HCT116 (cell line): ENCODE measurements at places on chromosomes 16 and 17.

- no peaks in the 10 kb centered on the region for H3K4me1 ChIP-seq
- H3K27ac ChIP-seq, result no peak overlapping the region
- H3K27me3 ChIP-seq, result no peaks in the 10 kb centered on the region
- H3K36me3 ChIP-seq, result no peaks in the 10 kb centered on the region
- H3K4me3 ChIP-seq, result no peak overlapping the region
Measured at GRCh38 chr16:75754141-75754540, 27.9 kb upstream of the CPHXL start.

- H3K27ac ChIP-seq, result peak overlapping the region; percentile 55
- peak; percentile 88 for DNase-seq
- no peak overlapping the region for H3K4me3 ChIP-seq
- H3K27me3 ChIP-seq, result no peaks in the 10 kb centered on the region
Measured at GRCh38 chr17:80984749-80985148, 6.9 kb upstream of the CHMP6 start.

- no peak overlapping the region for H3K4me3 ChIP-seq
- no peak for DNase-seq
Measured at GRCh38 chr17:76142585-76143041, 1.6 kb upstream of the FOXJ1 start.

DNA sequence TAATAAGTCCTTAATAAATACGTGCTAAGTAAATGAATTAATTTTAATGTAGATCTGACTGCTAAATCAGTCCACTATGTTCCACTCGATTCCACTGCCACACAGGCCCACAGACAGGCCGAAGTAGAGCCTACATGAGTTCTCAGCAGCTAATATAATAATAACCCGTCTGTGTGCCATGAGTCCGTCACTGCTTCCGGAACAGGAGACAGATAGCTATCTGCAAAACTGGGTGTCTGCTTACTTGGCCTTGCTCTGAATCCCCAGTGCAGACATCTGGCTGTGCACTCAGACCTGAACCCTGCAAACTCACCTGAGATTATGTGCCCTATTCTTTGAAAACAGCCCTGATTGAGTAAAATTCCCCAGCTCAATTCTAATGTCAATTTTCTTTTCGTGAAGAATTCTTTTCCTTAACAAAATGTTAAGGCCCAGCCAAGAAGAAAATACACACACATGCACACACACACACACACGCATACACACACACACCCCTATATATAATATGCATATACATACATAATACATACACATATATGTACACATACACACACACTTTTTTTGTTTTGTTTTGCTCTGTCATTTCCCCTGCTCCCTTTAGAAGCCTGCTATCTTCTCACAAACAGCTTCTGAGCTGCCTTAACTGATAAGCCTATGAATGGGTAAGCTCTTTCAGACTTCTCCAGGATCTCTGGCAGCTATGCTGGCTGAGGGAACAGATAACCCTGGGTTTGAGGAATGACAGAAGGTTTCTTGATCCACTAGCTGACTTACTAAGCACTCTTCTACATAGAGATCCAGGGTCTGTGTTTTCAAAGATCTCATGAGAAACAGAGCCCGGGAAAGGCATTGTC lies 39.8 kb upstream of the TOM1L1 start:
- H3K27me3 ChIP-seq, result peaks cover 5% of the 10 kb centered on the region
- no peak for DNase-seq
- H3K4me1 ChIP-seq, result no peaks in the 10 kb centered on the region
- no peaks in the 10 kb centered on the region for H3K36me3 ChIP-seq

DNA sequence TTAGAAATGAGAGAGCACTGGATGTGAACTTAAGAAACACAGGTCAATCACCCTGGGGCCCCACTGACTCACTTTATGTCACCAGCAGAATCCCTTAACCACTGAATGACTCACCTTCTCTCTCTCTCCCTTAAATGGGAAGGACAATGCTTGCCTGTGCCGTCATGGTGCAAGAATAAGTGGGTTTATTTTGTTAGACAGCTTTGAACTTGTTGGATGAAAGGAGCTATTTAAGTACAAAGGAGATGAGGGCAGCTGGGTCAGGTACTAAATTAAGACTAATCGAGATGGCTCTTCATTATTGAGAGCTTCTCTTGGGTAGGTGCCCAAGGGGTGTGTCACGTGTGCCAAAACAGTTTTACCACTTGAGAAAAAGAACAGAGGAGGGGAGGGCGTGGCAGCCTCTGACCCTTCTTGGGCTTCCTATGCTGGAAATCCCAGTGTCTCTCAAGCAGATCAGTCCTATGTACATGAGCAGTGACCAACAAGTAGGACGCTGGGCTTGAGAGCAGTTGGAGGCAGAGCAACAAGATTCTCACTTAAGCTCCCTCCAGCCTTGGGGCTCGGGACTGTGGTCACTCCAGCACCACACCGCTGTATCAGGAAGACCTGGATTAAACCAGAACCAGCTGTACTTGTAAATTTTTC lies 6.7 kb upstream of the KRT31 start:
- peaks cover 43% of the 10 kb centered on the region for H3K4me1 ChIP-seq
- no peaks in the 10 kb centered on the region for H3K27me3 ChIP-seq
- peak; percentile 99 for DNase-seq
- H3K27ac ChIP-seq, result peak overlapping the region; percentile 78
- H3K36me3 ChIP-seq, result peaks cover 4% of the 10 kb centered on the region; the same call in 1 of the 2 replicates

GRCh38 chr17:7192271-7192937 lies 13.2 kb upstream of the ASGR1 start:
- H3K36me3 ChIP-seq, result no peaks in the 10 kb centered on the region
- no peak overlapping the region for H3K27ac ChIP-seq
- H3K4me3 ChIP-seq, result no peak overlapping the region
- H3K27me3 ChIP-seq, result no peaks in the 10 kb centered on the region
- peaks cover 5% of the 10 kb centered on the region; the same call in 1 of the 2 replicates for H3K4me1 ChIP-seq

- no peak overlapping the region for H3K27ac ChIP-seq
- no peaks in the 10 kb centered on the region for H3K27me3 ChIP-seq
- no peaks in the 10 kb centered on the region for H3K4me1 ChIP-seq
- no peak for DNase-seq
Measured at GRCh38 chr17:4896332-4897197, 2.8 kb upstream of the C17orf107 start.

GRCh38 chr17:34892461-34893249 lies 68.6 kb downstream of the CCT6B start:
- no peak overlapping the region for H3K4me3 ChIP-seq
- H3K4me1 ChIP-seq, result no peaks in the 10 kb centered on the region

GRCh38 chr17:51238255-51238887 lies 21.5 kb downstream of the MBTD1 start:
- no peaks in the 10 kb centered on the region for H3K4me1 ChIP-seq
- no peak overlapping the region for H3K4me3 ChIP-seq
- H3K36me3 ChIP-seq, result no peaks in the 10 kb centered on the region; the same call in 1 of the 2 replicates

DNA sequence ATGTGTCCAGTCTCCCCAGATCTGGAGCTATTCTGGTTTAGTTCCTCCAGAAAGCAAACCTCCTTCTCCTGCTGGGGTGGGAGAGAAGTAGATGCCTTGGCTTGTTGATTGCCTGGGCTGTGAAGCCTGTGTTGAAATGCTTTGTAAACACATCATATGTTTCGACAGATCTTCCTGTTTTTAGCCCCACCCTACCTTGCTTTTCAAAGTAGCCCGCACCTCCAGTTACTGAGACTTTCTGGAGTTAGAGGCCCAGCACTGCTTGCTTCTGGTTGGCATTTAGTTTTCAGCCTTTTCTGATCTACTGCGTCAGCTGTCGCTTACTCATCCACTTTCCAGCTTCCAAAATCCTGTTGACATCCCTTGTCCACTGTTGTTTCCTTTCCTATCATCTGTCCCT lies 17.9 kb upstream of the NDEL1 start:
- H3K36me3 ChIP-seq, result no peaks in the 10 kb centered on the region
- peaks cover 6% of the 10 kb centered on the region; the same call in 1 of the 2 replicates for H3K27me3 ChIP-seq
- H3K4me3 ChIP-seq, result no peak overlapping the region
- H3K4me1 ChIP-seq, result peaks cover 10% of the 10 kb centered on the region

GRCh38 chr17:61410141-61411010 lies 10.7 kb downstream of the TBX2 start:
- H3K36me3 ChIP-seq, result no peaks in the 10 kb centered on the region
- DNase-seq, result no peak
- H3K27me3 ChIP-seq, result no peaks in the 10 kb centered on the region
- peak overlapping the region; percentile 97 for H3K27ac ChIP-seq
- peaks cover 51% of the 10 kb centered on the region for H3K4me1 ChIP-seq

DNA sequence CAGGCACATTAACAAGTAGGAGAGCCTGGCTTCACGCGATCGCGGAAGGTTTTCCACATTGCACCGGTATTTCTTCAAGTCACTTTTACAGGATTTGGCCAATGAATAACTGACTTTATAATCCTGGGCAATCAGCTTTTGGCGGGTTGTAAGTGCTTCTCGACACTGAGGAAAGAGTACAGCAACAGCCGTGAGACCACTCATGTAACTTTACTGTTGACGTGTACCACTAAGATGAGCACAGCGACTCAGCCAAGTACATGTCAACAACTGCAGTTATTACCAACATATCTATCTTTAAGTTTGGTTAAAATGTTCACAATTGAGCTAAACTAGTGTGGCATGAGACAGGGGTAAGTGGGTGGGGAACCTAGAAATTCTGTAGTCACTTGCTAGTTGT lies 71.7 kb upstream of the CLEC18B start:
- H3K4me3 ChIP-seq, result no peak overlapping the region
- no peaks in the 10 kb centered on the region for H3K27me3 ChIP-seq
- no peak for DNase-seq
- H3K36me3 ChIP-seq, result peaks cover 21% of the 10 kb centered on the region; the same call in 1 of the 2 replicates

- no peak overlapping the region for H3K27ac ChIP-seq
- no peaks in the 10 kb centered on the region for H3K4me1 ChIP-seq
- H3K27me3 ChIP-seq, result no peaks in the 10 kb centered on the region
- no peak for DNase-seq
Measured at GRCh38 chr17:34308371-34308770, 10.9 kb upstream of the CCL8 start.

DNA sequence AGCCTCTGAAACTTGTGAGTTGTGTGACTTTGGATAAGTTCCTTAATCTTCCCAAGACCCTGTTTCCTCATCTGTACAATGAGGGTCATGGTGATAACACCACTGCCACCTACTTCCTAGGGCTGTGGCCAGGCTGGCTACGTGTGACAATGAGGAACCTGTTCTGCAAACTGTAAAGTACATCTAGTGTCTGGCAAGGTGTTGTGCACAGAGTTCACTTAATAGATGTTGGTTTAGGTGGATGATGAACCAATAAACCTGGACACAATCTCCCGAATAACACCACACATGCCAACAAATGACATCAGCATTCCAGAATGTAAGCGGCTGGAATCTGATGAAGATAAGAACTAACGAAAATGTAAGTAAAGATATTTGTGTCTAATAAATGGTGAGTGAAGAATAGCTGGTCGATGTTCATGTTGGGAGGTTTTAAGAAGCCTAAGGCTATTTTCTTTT lies 82.3 kb downstream of the MARCHF10 start:
- no peaks in the 10 kb centered on the region for H3K27me3 ChIP-seq
- no peaks in the 10 kb centered on the region for H3K4me1 ChIP-seq
- no peak for DNase-seq
- H3K27ac ChIP-seq, result no peak overlapping the region
- no peak overlapping the region for H3K4me3 ChIP-seq

GRCh38 chr16:78240459-78241222 lies 141.2 kb downstream of the WWOX start:
- H3K27ac ChIP-seq, result no peak overlapping the region
- H3K27me3 ChIP-seq, result no peaks in the 10 kb centered on the region
- H3K36me3 ChIP-seq, result no peaks in the 10 kb centered on the region
- H3K4me1 ChIP-seq, result no peaks in the 10 kb centered on the region

GRCh38 chr17:19243838-19244237 lies 6.7 kb downstream of the EPN2 start:
- peaks cover 7% of the 10 kb centered on the region; the same call in 1 of the 2 replicates for H3K36me3 ChIP-seq
- H3K4me3 ChIP-seq, result no peak overlapping the region
- H3K27me3 ChIP-seq, result no peaks in the 10 kb centered on the region
- H3K27ac ChIP-seq, result no peak overlapping the region
- peaks cover 36% of the 10 kb centered on the region for H3K4me1 ChIP-seq

GRCh38 chr16:11097787-11098167 lies 153.4 kb downstream of the CLEC16A start:
- DNase-seq, result no peak
- H3K4me1 ChIP-seq, result peaks cover 47% of the 10 kb centered on the region
- no peak overlapping the region for H3K27ac ChIP-seq

GRCh38 chr16:27349276-27349675 lies 35.5 kb downstream of the IL4R start:
- no peaks in the 10 kb centered on the region for H3K27me3 ChIP-seq
- H3K4me3 ChIP-seq, result no peak overlapping the region
- H3K27ac ChIP-seq, result no peak overlapping the region
- peaks cover 35% of the 10 kb centered on the region for H3K36me3 ChIP-seq
- no peaks in the 10 kb centered on the region for H3K4me1 ChIP-seq

GRCh38 chr17:19728084-19728495 lies 11.7 kb upstream of the SLC47A2 start:
- no peak overlapping the region for H3K27ac ChIP-seq
- DNase-seq, result no peak
- no peaks in the 10 kb centered on the region for H3K36me3 ChIP-seq
- peaks cover 6% of the 10 kb centered on the region; the same call in 1 of the 2 replicates for H3K4me1 ChIP-seq
- no peak overlapping the region for H3K4me3 ChIP-seq

- no peak overlapping the region for H3K4me3 ChIP-seq
- H3K4me1 ChIP-seq, result peaks cover 4% of the 10 kb centered on the region
- H3K36me3 ChIP-seq, result peaks cover 49% of the 10 kb centered on the region
- H3K27me3 ChIP-seq, result no peaks in the 10 kb centered on the region
- no peak for DNase-seq
Measured at GRCh38 chr17:46929413-46929812, 6.5 kb downstream of the GOSR2 start.

GRCh38 chr17:17414341-17414805 lies 62.4 kb upstream of the MED9 start:
- H3K4me3 ChIP-seq, result no peak overlapping the region
- DNase-seq, result no peak
- H3K36me3 ChIP-seq, result no peaks in the 10 kb centered on the region
- no peak overlapping the region for H3K27ac ChIP-seq
- H3K27me3 ChIP-seq, result no peaks in the 10 kb centered on the region

DNA sequence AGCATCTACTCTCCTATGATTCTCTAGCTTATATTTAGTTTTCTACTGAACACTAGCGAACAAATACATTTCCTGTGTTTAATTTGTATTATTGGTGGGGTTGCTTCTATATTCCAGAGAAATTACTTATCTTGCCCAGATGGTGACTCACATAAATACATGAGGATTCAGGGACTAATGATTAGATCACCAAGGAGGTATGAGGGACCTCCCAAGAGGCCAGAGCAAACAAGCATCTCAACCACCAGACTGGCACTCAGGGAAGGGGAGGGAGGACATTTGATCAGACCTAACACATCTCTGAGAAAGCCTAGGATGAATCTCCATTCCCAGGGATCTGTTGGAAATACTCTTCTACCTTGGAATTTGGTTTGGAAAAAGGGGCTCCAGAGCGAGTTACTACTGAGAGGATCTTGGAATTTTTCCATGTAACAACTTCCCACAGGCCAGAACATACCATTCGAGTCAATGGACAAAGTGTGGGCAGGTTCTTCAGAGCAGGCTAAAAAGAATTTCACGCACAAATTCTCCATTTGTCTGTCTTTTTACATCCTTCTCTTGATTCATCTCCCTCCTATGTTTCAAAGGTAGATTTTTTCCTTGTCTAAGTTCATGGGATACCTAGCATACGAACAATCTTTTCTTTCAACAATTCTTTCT lies 262.6 kb upstream of the MYOCD start:
- H3K27me3 ChIP-seq, result no peaks in the 10 kb centered on the region
- no peak overlapping the region for H3K4me3 ChIP-seq
- H3K4me1 ChIP-seq, result no peaks in the 10 kb centered on the region
- no peak overlapping the region for H3K27ac ChIP-seq
- H3K36me3 ChIP-seq, result no peaks in the 10 kb centered on the region
